ENCODE measurements at places on chromosomes 16 and 17.

DNA sequence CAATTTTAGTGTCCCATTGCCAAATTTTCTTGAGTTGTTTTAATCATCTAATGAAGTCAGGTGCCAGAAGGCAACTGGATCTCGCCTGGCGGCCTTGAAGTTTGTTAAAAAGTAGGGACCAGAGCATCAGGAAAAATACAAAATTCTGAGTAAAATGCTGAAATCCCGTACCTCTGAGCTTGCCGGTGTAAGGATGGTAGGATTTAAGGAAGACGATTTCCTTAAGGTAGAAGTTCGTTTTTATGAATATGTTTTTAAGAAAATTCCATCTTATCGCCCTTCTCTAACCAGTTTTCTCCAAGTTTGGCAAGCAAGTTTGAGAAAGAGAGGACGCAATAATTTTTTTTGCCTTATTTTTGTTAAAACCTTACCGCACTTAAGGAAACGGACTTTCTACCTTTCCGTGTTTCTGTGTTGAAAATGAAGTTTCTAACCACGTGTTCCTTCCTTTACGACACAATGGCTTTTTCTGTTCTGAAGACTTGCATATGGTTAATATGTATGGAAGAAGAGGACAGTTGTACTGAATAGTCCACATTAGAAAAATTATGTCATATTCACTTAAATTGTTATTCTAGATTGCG, 748 bp downstream of the ATF7IP2 start:
- no peak for DNase-seq

DNA sequence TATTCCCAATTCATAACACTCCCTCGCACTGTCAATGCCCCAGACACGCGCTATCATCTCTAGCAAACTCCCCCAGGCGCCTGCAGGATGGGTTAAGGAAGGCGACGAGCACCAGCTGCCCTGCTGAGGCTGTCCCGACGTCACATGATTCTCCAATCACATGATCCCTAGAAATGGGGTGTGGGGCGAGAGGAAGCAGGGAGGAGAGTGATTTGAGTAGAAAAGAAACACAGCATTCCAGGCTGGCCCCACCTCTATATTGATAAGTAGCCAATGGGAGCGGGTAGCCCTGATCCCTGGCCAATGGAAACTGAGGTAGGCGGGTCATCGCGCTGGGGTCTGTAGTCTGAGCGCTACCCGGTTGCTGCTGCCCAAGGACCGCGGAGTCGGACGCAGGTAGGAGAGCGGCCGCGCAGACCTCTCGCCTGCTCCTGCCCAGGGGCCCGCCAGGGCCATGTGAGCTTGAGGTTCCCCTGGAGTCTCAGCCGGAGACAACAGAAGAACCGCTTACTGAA, at the start of gene GRN:
Gene GRN, plus strand, starts transcription at position 364 of the 515 bp plus-strand sequence. CDS start 3,863 bp downstream, outside the sequence.
- peak; percentile 88 for DNase-seq

GRCh38 chr16:11619327-11619851, 32.7 kb upstream of the LITAF start:
- no peak for DNase-seq

GRCh38 chr16:55225972-55226542, 97.9 kb upstream of the IRX6 start:
- DNase-seq: no peak

- no peak for DNase-seq
Observed at GRCh38 chr16:11393861-11394592, 48.8 kb downstream of the RMI2 start.

DNA sequence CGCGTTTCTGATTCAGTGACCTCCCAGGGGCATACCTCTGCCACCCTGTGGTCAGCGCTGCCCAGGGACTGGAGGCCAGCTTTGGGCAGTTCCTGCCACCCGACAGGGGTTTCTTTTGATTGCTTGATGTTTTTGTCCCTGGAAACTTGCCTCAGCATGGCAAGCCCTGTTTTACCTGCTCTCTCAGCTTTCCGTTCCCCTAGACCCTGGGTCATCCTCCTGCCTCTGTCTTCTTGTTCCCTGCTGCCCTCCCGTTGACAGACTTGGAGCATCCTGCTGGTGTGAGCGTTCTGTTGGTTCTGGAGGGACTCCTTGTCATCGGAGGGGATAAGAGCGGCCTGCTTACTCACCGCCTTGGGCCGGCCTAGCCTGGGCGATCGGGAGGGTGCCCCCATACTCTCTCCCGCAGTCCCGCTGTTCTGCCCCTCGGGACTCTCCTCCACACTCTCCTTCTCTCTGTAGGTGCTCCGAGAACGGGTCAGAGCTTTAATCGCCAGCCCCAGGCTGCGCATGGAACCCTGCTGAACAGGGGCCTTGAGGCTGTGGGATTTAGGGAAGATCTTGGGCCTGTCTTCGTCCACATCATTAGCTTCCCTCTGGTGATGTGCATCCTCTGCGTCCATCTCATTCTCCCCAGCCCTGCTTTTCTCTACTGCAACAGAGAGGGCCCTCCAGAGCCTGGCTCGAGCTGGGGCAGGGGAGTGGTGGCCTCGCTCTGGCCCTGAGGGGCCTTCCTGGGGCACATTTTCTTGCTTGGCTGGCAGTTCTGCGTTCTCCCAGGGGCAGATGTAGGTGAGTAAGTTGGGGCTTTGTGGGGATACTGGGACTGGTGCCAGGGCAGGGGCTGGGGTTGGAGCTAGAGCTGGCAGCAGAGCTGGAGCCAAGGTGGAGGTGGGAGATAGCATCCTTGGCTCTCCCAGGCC, 13.7 kb downstream of the GPR179 start:
- DNase-seq: no peak

DNA sequence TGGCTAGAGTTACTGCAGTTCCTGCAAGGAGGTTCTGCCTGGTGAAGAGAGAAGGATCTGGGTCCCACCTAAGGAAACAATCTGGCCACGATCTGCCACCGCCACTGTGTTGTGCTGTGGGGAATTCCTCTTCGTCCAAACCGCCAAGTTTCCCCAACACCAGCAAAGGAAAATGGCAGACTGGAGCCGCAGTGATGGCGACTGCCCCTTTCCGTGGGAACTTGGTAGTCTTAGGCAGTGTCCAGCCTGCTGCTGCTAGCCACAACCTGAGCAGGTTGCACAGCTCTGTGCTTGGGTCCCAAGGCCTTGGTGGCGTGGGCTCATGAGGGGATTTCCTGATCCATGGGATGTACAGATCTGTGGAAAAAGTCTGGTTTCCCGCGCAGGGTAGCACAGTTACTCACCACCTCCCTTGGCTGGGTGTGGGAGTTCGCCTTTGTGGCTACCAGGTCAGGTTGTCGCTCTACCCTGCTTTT, 28.6 kb downstream of the NFATC3 start:
- DNase-seq: no peak

GRCh38 chr16:31709181-31709580, 164.4 kb upstream of the ZNF267 start:
- DNase-seq: no peak

- DNase-seq: no peak
Observed at GRCh38 chr16:4087099-4087885, 28.9 kb downstream of the ADCY9 start.

GRCh38 chr16:67023689-67024088, 5.3 kb upstream of the CBFB start:
- no peak for DNase-seq

- peak; percentile 11 for DNase-seq
Observed at GRCh38 chr17:43832168-43832975, 574 bp downstream of the MPP3 start.

- no peak for DNase-seq
Observed at GRCh38 chr17:15659236-15659635, 24.9 kb downstream of the TRIM16 start.

- no peak for DNase-seq
Observed at GRCh38 chr17:74565126-74565525, 2.2 kb downstream of the CD300H start.

DNA sequence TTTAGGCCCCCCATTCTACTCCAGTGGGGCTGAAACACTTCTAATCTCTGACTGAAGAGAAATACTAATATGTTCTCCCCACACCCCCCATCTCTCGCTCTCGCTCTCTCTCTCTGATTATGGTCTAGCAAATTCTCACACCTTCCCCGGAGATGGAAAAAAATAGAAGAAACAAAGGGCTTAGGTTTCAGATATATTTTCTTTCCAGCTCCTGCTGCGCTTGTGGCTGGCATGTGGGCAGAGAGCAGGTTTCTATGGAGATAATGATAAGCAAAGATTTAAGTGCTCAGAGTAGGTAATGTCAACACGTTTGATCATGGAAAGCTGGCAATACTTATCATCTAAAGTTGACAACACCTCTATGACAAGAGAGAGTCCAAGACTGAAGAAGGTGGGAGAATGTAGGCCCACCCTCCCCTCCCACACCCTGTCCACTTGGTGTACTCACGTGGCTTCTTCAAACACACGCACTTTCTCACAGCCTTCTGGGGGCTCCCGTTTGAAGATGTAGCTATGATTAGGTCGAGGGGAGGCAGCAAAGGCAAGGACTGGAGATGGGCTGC, 8.0 kb upstream of the SLC35B1 start:
- peak; percentile 71 for DNase-seq

GRCh38 chr16:66621973-66622372, 17.5 kb downstream of the CMTM3 start:
- DNase-seq: no peak

GRCh38 chr16:84818989-84819643, 669 bp upstream of the CRISPLD2 start:
- no peak for DNase-seq

- DNase-seq: no peak
Observed at GRCh38 chr17:19361326-19361725, 1.2 kb downstream of the B9D1 start.

- DNase-seq: no peak
Observed at GRCh38 chr16:31079342-31079944, 5.2 kb downstream of the ZNF646 start.

DNA sequence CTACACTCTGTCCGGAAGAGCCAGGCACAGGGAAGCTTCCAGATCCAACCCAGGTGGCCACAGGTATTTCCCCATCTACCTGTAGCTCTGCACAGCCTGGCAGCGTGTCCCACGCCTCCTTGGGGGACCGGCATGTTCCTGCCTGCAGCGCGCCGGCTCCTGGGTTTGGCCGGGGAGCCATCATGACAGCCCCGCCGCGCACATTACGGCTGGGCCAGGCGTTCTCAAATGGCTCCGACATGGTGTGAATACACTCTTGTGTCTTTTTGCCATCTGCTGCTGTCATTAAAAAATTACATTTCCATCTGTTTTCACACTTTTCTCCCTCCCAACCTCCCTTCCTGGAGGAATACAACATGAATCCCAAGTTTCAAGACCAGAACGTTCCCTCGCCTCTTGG, 8.0 kb upstream of the GINS2 start:
- DNase-seq: no peak

DNA sequence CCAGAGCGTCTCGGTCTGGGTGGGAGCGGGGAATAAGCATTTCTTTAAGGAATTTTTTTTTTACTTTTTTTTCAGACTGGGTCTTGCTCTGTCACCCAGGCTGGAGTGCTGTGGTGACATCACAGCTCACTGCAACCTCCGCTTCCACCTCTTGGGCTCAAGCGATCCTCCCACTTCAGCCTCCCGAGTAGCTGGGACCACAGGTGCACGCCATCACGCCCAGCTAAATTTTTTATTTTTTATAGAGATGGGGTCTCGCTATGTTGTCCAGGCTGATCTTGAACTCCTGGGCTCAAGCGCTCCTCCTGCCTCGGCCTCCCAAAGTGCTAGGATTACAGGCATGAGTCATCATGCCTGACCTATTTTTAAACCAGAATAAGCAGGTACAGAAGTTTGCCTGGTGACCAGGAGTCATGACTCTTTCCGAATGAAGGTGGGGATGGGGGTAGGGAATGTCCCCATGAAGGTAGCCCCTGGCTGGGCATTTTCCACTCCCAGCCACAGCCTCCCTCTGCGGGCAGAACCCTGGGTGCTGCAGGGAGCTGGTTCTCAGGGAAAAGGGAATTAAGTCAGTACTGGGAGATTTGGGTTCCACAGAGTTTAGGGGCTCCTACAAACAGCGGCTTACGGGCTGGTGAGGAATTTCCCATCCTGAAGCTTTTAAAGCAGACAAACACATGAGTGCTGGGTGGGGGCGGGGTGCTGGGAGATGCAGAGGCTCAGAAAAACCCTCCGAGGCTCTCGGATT, 48.3 kb downstream of the TBC1D16 start:
- no peak for DNase-seq

GRCh38 chr17:3678821-3679530, 10.4 kb downstream of the EMC6 start:
- DNase-seq: no peak

DNA sequence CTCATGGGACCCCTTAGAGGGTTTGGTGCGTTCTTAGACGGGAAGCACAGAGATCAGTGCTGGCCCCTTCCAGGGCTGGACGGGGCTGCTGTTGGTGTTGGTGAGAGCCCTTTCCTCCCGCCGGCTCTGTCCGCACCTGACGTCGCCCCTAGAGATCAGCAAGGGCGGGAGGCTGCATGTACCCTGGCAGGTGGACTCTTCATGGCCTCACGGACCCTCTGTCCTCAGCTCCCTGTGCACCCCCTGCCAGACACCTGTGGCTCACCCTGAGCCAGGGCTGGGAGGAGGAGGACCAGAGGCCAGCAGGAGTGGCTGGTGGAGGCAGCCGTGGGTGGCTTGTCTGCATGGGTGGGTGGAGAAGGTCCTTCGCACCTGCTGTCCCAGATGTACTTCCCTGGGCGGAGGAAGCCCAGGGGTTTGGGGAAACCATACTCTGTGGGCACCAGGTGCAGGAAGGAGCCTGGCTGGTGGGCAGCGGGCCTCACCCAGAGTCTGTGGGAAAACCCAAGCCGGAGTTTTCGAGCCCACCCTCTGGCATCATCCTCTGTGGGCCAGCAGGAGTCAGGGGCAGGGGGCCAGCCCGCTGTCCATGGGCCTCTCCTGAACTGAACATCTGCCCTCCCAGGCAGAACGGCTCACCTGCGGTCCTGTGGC, 348.6 kb downstream of the SEC14L1 start:
- DNase-seq: no peak

DNA sequence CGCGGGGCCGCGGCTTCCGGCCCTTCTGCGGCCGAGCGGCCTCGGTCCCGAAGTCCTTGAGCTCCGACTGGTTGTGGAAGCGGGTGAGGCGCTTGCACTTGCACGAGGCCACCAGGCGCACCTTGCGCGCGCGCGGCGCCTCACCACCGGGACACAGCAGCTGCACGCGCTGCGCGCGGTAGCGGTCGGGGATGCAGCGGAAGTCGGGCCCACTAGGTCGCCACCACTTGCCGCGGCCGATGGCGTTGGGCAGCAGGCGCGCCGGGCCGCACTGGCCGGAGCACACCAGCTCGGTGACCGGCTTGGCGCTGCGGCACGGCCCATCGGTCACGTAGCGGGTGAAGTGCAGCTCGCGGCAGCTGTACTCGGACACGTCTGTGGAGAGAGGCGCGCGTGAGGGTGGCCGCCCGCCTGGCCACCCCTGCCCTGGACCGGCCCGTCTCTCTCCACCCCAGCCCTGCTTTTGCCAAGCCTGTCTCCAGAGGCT, 3.2 kb downstream of the SOST start:
- peak; percentile 37 for DNase-seq

DNA sequence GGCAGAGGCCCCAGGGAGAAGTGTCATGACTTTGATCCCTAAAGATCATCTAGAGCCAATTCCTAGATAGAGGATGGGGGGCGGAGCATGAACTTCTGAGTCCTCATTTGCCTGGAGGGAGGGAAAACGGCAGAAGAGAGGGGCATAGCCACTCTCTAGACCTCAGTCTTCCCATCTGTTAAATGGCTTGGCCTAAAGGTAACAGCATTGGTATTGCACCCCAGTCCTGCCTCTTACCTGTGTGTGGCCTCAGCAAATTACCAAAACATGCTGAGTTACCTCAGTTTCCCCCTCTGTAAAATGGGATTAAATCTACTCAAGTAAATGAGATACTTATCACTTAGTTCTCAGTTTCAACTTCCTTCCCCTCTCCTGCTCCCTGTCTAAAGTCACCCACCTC, 47.5 kb downstream of the CNGB1 start:
- DNase-seq: no peak

GRCh38 chr17:43956222-43956621, 2.5 kb upstream of the PYY start:
- no peak for DNase-seq

GRCh38 chr16:4114257-4115208, 1.7 kb downstream of the ADCY9 start:
- no peak for DNase-seq
